ENCODE measurements at places on chromosomes 16 and 17.

GRCh38 chr17:38361694-38362465 lies 10.2 kb downstream of the SOCS7 start:
- no peak for DNase-seq

DNA sequence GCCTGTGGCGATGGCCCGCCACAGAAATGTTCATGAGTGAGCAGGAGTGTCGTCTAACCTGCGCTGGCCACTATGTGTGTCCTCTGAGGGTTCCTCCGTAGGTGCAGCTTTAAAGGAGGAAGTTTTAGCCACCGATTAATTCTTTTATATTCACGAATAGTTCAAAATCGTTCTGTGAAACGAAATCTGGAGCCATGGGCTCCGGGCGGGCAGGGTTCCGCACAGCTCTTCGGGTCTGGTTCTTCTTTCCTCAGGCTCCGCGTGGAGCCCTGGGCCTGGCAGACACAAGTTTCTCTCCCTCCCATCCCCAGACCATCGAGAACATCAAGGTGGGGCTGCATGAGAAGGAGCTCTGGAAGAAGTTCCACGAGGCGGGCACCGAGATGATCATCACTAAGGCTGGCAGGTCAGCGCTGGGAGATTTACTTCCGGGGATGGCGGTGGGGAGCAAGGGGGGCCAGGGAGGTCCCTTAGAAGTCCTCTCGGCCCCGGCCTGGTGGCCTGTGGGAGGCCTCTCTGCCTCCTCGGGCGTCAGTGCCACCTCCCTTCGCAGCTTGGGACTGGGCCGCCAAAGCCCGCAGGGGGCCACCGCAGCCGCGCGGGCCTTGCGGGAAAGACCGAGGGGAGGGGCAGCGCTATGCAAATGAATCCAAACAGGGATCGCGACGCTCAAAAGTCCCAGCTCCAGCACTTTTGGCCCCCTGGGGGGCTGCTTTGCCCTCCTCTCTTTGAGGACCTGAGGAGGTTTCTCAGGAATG lies 5.2 kb downstream of the TBX4 start:
- DNase-seq: no peak

DNA sequence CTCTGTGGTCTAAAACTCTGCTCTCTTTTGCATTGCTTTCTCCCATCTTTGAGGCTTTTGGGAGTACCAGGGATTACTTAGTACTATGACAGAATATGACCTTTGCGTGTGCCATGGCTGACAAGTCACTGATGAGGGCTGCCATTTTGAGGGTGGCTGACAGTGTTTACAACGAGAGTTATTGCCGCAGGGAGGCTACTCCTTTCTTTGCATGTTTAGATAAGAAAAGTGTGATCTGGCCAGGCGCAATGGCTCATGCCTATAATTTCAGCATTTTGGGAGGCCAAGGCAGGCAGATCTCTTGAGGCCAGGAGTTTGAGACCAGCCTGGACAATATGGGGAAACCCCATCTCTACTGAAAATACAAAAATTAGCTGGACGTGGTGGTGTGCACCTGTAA lies 77.5 kb downstream of the GSG1L start:
- no peak for DNase-seq

- DNase-seq: no peak
Observed at GRCh38 chr17:76934561-76935320, 66.5 kb downstream of the MGAT5B start.

- DNase-seq: no peak
Observed at GRCh38 chr17:81884520-81884919, 6.9 kb downstream of the ALYREF start.

GRCh38 chr16:8916541-8917225 lies 34.5 kb downstream of the LITAFD start:
- no peak for DNase-seq

DNA sequence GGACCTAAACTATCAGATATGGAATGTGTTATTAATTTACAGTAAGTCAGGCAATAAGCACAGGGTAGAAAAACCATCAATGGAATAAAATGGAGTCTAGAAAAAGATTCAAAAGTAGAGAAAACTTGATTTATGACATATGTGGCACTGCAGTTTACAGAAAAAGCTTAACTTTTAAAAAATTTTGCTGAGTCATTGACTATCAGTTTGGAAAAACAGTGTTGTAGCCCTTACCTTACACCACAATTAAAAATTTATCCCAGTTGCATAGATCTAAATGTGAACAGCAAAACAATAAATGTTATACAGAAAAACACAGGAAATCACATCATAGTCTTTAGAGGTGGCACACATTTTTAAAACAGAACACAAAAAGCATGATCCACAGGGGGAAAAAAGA lies 108.5 kb downstream of the USP22 start:
- DNase-seq: no peak

- no peak for DNase-seq
Observed at GRCh38 chr17:71413935-71414334, 706.9 kb upstream of the SOX9 start.

DNA sequence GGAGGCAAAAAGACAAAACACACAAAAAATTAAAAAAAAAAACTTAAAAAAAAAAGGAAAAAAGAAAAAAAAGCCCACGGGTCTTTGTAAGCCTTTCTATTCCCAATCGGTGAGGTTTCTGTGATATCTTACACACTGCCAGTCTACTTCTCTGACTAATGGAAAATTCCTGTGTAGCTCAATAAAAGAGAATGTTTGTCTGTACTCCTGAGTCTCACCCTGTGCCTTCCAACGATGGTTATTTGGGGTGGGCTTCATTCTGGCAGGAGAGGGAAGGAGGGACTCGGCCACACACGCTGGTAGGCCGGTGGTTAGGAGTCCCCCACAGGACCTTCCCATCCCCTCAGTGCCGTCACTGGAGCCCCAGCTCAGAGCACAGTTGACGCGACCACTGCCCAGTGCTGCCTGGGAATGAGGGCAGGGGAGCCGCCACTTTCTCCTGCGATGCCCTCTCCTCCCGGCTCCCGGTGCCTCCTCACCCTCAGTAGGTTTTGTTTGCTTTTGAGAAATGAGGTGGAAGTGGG lies 68.0 kb downstream of the AMFR start:
- no peak for DNase-seq

DNA sequence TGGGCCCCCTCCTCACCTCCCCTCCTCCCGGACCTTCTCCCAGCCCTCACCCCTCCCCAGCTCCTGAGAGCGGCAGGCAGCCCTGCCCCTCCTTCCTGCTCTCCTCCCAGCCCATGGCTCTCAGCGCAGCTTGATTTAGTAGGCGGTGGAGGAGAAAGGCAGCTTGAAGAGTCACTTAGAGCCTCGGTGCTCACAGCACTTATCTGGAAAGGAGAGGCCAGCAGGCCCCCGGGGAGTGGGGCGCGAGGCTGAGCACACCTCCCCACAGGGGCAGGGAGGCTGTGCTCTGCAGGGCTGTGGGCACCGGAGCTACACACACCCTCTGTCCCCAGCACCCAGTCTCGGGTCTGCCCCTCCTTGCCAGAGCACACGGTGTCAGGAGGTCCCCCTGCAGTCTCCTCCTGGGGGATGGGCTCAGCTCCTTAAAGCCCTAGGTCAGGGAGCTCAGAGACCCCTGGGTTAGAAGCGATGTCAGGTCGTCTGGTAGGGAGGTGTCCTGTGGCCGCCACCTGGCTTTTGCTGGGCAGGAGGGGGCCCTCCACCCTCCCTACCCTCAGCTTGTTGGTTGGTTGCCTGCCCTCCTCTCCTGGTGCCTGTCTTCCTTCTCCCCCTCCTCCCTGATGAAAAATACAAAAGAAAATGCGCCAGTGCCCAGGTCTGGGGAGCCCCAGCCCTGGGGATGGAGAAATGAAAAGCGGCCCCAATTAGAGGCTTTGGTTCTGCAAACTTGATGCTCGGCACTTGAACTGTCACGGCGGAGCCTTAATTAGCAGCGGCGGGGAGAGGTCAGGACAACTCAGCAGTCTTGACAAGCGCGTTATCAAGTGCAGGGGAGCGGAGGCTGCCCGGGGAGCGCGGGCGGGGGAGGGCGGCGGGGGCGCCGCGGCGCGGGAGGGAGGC lies 151.1 kb upstream of the GSE1 start:
- DNase-seq: peak; percentile 58

DNA sequence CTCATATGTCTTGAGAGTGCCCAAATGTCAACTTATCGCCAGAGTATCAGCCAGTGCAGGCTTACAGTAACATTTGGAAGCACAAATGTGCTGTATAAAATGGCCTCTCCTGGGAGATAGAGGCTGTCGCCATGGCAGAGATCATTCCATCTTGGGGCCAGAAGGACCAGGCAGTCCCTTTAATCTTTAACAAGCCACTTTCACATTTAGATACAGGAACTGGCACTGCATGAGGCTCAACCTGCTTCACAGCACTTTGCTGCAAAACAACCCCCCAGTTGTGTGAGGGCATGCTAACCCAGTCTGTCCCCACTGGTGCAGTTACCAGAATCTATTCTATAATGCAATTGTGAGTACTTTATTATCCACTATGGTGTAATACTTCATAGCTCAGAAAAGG lies 4.7 kb upstream of the RFFL start:
- DNase-seq: no peak

- no peak for DNase-seq
Observed at GRCh38 chr16:12818326-12818725, 14.6 kb upstream of the CPPED1 start.

DNA sequence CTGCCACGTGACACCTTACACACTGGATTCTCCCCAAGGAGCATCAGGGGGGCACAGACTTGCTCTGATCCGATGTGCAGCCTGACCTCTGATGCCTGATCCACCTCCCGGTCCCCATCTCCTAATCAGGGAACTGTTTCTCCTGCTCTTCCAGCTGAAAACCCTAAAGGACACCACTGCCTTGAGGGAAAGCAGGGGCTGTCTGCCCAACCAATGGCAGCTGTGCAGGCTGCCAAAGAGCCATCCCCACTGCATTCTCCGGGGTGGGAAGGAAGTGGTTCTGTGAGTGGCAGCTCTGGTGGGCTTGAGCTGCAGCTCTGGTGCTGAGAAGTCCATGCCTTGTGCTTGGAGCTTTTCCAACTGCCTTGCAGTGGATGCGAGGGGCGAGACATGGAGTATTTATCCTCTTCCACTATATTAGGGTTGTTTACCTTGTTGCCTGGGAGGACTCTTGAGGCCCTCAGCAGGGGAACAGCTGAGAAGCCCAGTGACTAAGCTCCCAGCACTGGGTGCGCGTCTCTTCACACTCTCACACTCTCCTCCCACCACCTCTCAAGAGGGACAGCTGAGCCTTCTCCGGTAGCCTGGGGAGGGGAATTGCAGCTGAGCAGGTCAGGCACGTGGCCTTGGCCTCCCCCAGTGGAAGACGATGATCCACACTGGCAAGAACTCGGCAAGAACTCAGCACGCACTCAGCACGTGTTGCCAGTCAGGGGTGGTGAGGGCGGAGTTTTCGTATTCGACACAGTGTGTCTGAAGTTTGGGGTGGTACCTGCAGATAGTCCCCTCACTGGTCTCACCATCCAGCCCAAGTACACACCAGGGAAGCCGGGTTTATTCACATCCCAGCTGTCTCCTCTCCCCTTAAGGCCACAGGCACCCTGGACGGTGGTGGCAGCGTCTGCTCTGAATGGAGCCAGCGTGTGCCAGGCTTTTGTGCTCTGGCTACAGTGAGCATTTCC lies 21.1 kb upstream of the SPATA32 start:
- DNase-seq: no peak

DNA sequence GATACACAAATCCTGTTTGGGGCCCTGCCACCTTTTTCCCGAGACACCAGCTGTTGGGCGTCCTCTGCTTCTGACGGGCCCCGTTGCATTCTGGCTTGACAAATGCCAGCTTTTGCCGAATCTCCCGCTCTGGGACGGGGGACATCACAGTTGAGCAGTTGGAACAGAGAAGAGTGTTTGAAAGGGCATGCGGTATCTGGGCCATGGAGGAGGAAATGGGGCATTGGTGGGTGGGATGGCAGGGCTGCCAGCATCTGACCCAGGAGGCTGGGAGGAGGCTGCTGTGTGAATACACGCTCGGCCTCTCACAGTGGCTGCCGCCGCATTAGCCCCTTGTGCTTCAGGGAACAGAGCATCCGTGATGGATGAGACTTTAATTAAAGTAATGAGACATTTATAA lies 184.3 kb upstream of the TNRC6C start:
- DNase-seq: no peak

DNA sequence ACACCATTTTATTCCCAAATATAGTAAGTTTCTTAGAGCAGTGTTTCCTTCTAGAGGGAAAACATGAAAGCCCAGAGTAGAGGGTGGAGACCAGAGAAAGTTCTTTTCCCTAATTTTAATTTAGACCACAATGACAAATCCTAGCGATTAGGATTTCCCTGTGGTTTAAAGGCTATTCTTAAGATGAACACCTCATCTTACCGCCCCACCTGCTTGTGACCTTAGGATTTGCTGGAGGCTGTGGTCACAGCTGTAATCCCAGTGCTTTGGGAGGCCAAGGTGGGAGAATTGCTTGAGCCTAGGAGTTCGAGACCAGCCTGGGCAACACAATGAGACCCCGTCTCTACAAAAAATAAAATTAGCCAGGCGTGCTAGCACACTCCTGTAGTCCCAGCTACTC lies 51.1 kb downstream of the GPRC5B start:
- no peak for DNase-seq

DNA sequence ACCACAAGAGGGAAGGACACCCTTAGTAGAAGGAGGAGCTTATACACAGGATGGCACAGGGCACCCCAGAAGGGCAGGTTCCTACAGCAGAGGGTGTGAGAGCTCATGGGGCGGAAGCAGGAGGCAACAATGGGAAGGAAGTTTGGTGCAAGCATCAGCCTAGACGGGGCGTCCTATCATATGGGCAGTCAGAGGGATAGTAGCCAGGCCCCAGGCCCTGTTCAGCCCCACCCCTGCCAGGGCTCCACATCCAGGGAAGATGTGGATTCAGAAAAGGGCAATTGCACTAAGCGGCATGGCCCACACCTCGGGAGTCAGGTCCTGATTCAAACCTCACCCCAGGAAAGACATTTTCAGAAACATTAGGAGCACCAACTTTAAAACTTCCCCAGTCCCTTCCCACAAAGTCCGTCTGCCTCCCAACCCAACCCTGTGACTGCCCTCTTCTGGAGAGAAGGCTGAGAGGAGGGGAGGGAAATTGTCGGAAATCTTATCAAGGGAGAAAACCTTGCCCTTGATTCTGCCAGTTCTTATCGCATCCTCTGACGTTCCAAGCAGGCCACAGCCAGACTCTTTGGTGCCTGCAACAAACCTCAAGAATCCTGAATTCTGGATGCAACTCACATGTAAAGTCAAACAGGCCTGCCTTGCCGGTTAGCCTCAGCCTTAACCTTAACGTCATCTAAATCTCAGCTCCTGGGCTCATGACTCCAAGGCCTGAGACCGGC lies 198.8 kb upstream of the CDH5 start:
- DNase-seq: no peak

GRCh38 chr16:74607962-74608356 lies 1.0 kb upstream of the GLG1 start:
- no peak for DNase-seq

DNA sequence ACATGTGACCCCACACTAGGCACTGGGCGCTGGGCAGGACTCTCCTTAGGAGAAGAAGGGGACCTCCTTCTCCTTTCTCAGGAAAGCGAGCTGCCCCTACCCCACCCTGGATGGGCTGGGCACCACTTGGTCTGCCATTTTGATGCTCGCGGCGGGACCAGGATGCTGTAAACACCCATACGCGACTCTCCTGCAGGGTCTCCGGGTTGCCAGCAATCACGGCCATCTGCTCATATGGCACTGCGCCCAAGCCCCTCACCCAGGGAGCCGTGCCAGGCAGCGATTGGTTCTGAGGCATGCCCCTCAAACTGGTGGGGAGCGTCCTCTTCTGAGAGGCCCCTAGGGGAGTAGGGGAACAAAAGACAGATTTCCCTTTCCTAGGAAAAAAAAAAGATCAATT lies 99.0 kb downstream of the C16orf78 start:
- DNase-seq: peak; percentile 19
